ENCODE measurements at places on chromosomes 7 and 10.

DNA sequence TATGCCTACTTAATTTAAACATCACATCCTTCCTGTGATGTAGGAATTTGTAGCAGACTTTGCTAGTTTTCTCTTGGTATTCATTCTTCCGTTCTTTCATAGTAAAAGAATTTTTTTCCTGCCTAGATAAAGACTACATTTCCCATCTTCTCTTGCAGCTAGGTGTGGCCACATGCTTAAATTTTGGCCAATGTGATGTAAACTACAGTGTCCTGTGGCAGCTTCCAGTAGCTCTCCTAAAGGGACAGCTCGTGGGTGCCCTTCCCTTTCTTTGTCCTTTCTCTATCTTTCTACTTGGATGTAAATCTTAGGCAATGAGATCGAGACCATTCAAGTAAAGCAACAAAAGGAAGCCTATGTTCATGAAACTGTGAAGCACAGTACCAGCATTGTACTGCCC, 58.6 kb downstream of the ASAH2B start:
- no peak for DNase-seq

DNA sequence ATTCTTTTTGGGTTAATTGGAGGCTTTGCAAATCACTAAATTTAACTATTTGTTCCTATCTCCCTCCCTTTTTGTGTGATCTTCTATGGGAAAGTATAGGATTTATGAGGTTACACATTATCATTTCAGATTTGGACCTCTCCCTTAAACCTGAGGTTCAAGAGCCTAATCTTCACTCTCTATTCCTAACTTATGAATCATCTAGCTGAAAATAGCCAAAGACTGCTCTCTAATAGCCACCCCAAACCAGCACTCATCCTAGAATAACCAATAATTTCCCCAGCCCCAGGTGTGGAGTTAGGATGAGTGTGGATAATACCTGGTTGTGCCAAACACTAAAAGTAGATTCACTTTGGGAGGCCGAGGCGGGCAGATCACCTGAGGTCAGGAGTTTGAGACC, 499.2 kb downstream of the GFRA1 start:
- DNase-seq = no peak

DNA sequence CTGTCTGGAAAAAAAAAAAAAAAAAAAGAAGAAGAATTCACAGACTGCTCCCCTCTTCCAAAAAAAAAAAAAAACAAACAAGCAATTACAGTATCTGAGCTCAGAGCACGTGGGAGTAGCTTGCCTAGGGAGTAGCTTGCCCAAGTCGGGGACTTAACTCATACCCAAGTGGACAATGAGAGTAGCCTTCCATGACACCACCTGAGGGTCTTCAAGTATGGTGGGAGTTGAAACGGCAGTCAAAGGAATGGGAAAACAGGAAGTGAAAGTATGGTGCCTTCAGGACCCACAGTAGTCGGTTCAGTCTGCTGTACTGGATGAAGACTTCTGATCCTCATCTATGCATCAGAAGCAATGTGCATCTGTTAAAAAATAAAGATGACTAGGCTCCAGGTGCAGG, 10.6 kb downstream of the VOPP1 start:
- no peak for DNase-seq

- DNase-seq = no peak
Measured at GRCh38 chr7:17298840-17299482, 509 bp downstream of the AHR start.

DNA sequence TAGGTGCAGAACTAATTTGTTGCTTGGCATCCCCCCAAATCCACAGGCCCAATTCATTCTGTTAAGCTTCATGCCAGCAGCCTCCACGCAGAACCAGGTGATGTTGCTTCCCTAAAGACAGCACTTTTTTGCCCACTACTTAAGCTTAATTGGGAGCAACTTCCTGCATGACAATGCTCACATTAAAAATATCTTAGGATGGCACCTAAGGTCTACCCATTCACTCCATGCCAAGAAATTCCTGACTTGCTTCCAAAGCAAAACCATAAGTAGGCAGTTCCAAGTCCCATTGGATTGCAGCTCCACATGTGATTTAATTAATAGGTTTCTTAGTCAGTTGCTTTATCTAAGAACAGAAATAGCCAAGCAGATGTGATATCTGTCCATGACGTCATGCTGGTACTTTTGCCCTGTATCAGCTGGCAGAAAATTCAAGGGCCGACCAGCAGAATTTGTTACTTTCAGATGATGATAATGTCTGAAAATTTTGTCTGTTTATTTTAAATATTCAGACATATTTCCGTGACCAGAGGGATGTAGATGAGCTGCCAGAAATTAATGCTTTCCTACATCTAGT, 325.5 kb downstream of the LHFPL3 start:
- DNase-seq = no peak

- DNase-seq = no peak
Measured at GRCh38 chr7:134327896-134328295, 11.2 kb upstream of the SLC35B4 start.

- no peak for DNase-seq
Measured at GRCh38 chr7:80748363-80749042, 110.1 kb downstream of the CD36 start.

GRCh38 chr7:78019447-78020135, 221.0 kb downstream of the PHTF2 start:
- DNase-seq = peak; percentile 48

Data from stromal cell of bone marrow (primary cell).